ENCODE measurements at places on chromosomes 6 and 20.

DNA sequence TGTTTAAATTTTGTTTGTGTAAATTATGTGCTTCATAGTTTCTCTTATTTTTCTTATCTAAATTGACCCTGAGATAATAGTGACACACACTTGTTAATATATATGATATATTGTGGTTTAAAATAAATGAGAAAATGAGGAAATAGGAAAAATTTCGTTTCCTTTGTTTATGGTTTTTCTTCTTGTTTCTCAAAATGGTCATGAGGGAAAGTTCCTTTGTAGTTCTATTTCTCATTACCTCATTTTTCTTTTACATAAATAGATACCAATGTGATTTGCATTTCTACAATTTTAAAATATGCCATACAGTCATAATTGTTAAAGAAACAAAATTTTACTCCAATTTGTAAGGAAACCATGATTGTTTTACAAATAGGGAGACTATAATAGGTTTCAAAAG lies 9.2 kb downstream of the OR2A4 start:
- no peak for DNase-seq

DNA sequence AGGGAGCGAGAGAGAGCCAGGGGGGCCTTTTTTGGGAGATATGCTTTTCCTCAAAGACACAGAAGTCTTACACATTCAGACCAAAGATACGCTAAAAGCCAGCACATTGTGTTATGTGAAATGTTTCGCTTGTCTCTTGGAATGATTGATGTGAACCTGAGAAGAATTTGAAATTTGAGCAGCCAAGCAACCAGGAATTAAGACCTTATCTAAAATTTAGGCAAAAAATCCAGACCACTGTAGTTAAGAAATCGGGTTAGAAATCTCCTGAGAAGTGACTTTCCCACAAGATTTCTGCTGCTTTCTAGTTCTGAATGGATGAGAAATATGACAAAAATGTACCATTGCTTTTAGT lies 223.2 kb upstream of the GMDS start:
- no peak for DNase-seq

GRCh38 chr6:101445527-101445926 lies 52.0 kb downstream of the GRIK2 start:
- DNase-seq: peak; percentile 28

DNA sequence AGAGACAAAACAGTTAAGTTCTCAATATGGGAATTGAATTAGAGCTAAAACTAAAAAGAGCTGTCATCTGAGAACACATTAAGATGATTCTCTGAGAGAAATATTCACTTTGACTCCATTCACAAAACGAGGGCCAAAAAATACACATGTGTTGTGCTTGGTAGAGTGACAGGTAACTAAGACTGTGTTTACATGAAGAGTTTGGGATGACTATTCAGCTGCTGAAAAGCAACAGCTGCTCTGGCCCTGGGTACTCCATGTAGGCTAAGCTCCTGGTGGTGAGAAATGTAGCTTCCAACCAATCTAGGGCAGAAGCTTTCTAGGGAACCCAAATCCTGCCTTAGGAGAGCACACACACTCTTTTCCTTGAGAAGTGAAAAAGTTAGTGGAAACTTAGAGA lies 184.5 kb downstream of the COL21A1 start:
- no peak for DNase-seq

DNA sequence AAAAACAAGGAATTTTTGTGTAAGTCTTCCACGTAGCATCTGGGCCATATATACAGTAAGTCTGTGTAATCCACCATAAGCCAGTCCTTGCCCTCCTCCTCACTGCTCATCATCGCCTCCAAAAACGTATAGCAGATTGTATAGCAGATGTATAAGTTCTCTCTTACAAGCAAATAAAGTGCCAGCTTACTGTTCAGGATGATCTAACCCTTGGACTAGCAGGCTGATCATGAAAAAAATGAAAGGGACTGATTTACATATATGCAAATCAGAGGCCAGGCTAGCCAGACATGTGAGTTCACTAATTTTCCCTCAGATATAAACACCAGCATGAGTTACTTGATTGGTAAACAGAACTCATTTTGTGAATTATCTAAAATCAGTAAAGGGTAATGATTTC lies 171.5 kb downstream of the LY86 start:
- no peak for DNase-seq

GRCh38 chr20:59821201-59821600 lies 112.2 kb downstream of the SYCP2 start:
- DNase-seq: no peak
